ENCODE measurements at places on chromosomes 5 and 9. TPM values are rescaled to one million over a fixed set of nuclear protein-coding genes. Genes with fewer than 3 reads are reported as not detected.

The ANKRD55 gene
- not detected for total RNA-seq

- DNase-seq, result no peak
These were observed 81.0 kb downstream of the ESM1 start for GRCh38 chr5:54904425-54904824.

GRCh38 chr9:96505316-96505991 is 55.5 kb downstream of the HABP4 start:
- DNase-seq, result no peak

- no peak for DNase-seq
These were observed 369.8 kb downstream of the TMEM232 start for GRCh38 chr5:110356677-110357076.

DNA sequence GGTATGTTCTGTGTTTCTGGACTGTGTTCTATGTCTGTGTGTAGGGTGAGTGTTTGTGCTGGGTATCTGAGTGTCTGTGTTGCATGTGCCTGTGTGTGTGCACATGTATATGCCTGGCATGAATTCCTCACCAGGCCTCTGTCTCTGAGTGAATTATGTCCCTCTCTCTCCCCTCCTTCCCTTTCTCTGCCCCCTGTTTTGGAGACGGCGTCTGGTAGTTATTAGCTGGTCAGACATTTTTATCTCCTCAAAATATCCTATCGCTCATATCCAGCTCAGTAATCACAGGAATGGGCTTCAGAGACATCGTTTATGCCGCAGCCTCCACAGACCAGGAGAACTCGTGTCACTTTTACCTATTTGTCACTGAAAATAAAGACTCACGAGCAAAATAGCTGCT is 483.2 kb upstream of the BRINP1 start:
- no peak for DNase-seq

DNA sequence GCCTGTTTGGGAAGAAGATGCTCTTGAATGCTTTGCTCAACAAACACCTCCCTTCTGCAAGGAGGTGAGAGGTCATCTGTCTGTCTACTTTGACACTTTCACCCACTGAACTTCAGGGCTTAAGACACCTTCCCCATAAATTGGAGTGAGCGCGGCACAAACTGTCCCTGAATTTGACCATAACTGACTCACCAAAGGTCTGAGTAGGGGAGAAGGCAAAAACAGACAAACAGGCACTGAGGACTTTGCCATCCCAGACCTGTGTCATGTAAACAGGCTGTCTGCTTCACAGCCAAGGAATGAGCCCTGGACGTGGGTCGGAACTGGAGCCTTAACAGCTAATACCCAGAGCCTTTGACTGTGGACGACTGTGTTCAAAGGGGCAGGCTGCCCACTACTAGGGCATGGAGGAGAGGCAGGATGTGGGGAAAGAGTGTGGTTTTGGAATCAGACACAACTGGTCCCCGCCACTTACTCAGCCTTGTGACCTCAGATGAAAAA is 320.9 kb upstream of the KLF4 start:
- no peak for DNase-seq

The TAS2R1 gene
- not detected for total RNA-seq

All from CD8-positive, alpha-beta memory T cell (primary cell).